Temporal lobe (tissue), 4 donors: ENCODE measurements at places on chromosomes 1 and 21. TPM values are rescaled to one million over a fixed set of nuclear protein-coding genes. Genes with fewer than 3 reads are reported as not detected.

LHX4 gene
- not detected for total RNA-seq

RNF19B gene
- total RNA-seq: 31.5 TPM

LMO4 gene
- total RNA-seq: 493 TPM

KCNT2 gene
- total RNA-seq: 26.6 TPM
